RCC 7860 (cell line): ENCODE measurements at places on chromosomes 3 and 15.

DNA sequence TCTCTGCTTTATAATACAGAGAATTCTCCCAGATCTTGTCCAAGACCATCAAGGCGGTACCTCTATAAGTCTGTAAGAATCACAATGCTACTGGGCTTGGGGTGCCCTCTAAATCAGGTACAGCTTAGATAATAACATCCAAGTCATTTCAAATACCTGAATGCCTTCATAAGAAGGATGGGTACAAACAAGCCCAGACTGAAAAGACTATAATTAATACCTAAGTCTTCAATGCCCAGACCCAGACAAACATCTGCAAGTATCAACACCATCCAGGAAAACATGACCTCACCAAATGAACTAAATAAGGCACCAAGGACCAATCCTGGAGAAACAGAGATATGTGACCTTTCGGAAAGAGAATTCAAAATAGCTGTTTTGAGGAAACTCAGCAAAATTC lies 65.9 kb downstream of the ZMAT3 start:
- DNase-seq = no peak

GRCh38 chr15:81189583-81190283 lies 6.9 kb upstream of the IL16 start:
- no peak for DNase-seq

GRCh38 chr3:138065949-138066348 lies 49.5 kb downstream of the DZIP1L start:
- no peak for DNase-seq

DNA sequence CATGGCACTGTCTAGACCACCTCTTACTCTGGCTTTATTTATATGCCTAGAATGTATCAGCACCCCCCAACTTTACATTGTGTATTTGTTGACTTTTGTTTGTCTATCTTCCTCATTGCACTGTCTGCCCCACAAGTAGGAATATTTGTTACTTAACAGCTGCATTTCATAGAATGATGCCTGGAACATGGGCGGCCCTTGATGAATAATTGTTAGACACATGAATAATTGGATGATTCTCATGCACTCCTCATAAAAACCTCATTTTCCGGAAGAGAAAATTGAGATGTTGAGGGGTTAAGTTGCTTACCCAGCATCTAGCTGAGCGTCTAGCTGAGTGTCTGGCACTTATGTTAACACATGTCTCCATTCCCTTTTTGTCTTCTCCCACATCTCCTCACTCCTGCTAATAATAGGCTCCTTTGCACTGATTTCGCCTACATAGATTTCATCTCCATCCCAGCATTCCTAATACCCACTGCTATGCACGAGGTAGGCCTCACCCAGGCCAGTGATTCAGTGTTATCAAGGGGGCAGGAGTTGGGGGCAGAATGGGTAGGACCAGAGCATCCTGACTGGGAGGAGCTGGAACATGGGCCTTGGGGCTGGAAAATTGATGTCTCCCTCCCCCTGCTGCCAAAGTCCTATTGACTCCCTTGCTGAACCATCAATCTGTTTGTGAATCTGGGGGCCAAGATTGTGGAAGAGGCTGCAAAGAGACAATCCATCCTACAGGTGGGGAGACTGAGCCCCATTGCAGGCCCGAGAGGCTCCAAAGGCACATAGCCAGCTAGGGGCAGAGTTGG lies 7.8 kb upstream of the WNT7A start:
- DNase-seq = no peak

DNA sequence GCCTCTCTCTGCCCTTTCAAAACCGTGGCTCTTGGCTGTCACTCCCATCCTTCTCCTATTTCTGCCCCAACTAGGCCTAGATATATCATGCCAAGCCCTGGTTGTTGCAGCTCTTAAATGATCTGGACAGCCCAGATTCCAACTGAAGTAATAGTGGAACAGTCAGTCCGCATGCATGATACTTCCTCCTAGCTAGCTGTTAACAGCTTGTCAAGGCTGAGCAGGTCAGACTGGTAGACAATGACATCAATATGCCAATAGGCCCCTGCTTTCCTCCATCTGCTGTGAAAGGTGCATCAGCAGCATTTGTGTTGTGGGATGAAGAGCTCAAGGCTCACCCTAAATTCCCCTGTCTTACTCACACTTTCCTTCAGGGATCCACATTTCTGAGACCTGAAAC lies 527.7 kb upstream of the TGFBR2 start:
- no peak for DNase-seq

- DNase-seq = no peak
Observed at GRCh38 chr3:140117096-140117526, 182.1 kb downstream of the CLSTN2 start.

GRCh38 chr3:185103359-185104127 lies 49.3 kb downstream of the C3orf70 start:
- no peak for DNase-seq

- no peak for DNase-seq
Observed at GRCh38 chr15:39597751-39598185, 16.9 kb downstream of the THBS1 start.

DNA sequence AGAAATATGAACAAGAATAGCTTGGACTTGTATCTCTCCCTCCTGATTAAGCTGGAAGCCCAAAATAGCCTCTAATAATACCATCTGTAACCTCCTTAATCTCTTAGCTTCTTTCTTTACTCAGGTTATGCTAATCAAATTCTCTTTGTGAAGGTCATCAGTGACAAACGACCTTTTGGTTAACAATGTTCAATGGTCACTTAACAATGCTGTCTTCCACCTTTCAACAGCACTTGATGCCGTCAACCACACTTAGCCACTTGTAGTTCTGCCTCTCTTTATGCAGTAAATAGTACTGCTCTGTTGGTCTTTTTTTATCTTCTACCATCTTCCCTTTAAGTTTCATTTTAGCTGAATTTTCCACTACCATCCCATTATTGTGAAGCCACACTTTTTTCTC lies 476.6 kb upstream of the TGFBR2 start:
- no peak for DNase-seq

DNA sequence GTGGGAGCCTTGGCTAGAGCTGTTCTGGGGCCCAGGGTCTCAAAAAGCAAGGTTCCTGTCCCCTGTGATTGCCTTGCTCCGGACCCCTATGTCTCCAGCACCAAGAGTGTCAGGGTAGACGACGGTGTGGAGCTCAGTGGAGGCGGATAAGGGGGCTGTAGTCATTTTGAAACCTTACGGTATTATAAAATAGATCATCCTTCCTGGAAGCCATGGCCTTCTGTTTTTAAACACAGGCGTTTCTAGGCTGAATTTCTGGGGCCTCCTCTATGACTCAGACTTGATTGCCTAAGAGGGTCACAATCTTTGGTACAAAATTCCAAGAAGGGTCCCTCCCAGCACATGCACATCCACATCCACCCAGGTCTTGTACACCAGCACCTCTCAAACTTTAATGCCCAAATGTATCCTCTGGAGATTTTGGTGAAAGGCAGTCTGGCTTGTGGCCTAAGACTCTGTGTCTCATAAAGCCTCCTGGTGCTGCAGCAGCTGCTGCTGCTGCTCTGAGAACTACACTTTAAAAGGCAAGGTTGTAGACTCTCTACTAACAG lies 70.5 kb upstream of the XCR1 start:
- DNase-seq = no peak

- DNase-seq = no peak
Observed at GRCh38 chr15:69013726-69014406, 629 bp upstream of the NOX5 start.

DNA sequence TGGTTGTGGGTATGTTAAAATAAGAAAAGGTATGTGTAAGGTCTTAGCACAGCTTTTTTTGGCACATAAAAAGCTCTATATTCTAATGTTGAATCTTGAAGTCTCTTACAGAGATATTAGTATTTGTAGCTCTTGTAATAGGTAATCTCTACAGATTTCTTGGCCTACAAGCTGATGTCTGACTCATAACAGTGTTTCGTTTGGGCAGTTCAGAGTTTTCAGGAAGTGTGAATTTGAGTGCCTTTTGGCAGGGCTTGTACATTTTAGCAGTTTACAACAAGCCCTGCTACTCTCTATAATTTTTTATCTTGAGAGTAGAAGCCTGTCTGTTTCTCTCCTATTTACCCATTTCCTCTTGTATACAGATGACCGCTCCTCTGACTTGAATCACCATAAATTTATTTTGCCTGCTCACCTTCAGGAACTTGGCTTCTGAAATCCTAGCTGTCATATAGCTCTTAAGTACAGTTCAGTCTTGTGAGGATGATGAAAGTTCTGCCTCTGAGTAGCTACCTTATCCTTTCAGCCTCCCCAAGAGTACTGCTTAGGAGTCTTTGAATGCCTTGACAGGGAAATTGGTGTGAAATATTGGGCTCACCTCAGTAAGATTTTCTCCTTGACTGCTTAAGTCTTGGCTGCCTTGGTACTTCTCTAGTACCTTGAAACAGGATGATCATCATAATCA lies 419.9 kb upstream of the RARB start:
- no peak for DNase-seq

DNA sequence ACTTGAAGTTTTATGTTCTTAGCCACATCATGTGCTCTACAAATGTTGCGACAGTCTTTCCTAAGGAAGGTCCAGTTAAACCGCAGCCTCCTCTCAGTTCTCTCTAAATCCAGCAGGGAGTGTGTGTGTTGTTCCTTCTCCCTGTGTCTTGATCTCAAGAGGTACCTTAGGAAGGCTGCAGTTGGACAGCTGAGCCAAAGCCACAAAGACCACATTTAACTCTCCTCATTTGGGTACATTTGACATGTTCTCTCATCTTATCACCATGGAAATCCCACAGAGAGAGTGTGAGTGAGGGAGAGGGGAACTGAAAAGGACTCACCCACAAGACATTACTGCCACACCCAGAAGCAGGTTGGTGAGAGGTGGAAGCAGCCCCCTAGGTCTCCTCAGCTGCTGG lies 79.5 kb downstream of the CD200R1L start:
- no peak for DNase-seq

GRCh38 chr15:78913012-78913411 lies 31.8 kb downstream of the CTSH start:
- no peak for DNase-seq

DNA sequence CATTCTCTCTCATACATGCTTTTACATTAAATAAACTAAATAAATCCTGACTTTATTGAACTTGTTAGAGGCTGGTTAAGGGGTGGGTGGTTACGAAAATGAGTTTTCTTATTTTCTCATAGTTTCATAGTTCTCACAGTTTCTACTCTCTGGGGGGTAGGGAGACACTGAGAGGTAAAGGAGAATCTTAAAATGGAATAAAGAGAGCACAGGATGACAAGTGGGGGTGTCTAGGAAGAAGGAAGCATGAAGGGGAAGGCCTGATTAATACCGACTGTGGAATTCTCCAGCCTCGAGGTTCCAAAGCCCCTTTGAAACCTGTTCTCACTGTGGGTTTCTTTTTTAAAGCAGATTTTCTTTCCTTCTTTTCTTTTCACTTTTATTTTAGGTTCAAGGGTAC lies 66.4 kb upstream of the TRA2B start:
- DNase-seq = no peak

DNA sequence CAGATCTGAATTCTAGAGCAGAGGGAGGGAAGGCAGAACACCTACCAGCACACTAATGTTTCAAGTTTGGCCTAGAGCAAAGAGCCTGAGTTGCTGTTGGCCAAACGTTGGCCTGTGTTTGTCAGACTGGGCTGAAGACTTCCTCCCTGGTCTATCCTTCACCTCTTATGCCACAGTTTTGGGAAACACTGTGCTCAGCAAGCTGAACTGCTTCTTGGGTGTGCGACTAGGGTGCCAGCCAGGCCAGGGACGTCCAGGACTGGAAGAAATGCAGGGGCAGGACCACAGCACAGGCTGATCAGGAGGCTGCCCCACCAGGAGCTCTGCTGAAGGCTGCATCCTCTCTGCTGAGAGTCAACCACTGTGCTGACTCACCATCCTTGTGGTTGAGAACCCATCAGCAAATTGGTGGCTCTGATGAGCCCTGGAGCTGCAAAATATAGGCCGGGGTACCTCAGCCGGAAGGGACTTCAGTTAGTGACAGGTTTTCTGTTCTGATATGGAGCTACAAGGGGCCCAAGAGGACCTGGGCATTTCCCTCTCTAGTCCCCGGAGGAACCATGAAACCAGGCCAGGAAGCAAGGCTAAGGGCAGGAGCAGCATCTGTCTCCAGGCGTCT lies 131.6 kb upstream of the RASGRP1 start:
- peak; percentile 23 for DNase-seq

- no peak for DNase-seq
Observed at GRCh38 chr3:126493051-126493450, 17.4 kb upstream of the ZXDC start.

GRCh38 chr15:85274315-85275050 lies 105.9 kb upstream of the AKAP13 start:
- no peak for DNase-seq

- no peak for DNase-seq
Observed at GRCh38 chr3:41144631-41145030, 54.7 kb upstream of the CTNNB1 start.

DNA sequence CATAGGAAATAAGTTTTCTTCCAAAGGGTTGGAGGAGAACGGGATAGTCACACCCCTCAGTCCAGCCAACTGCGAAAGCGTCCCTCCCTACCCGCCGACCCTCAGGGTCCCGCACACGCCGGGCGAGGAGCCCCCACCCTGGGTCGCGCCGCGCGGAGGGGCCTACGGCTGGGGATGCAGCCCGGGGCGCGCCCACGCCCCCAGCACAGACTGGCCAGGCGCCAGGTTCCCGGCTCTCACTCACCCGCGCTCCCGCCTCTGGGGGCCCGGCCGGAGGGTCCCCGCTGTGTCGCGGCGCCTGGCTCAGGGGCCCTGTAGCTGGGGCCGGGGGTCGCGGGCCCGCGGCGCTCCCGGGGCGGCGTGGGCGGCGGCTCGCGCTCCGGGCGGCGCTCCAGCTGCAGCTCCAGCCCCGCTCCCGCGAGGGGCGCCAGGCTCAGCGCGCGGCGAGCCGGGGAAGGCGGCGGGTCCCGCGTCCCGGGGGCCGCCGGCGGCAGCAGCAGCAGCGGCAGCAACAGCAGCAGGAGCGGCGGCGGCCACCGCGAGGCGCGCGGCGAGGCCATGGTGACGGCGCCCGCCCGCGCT lies 375 bp downstream of the HEG1 start:
- no peak for DNase-seq

DNA sequence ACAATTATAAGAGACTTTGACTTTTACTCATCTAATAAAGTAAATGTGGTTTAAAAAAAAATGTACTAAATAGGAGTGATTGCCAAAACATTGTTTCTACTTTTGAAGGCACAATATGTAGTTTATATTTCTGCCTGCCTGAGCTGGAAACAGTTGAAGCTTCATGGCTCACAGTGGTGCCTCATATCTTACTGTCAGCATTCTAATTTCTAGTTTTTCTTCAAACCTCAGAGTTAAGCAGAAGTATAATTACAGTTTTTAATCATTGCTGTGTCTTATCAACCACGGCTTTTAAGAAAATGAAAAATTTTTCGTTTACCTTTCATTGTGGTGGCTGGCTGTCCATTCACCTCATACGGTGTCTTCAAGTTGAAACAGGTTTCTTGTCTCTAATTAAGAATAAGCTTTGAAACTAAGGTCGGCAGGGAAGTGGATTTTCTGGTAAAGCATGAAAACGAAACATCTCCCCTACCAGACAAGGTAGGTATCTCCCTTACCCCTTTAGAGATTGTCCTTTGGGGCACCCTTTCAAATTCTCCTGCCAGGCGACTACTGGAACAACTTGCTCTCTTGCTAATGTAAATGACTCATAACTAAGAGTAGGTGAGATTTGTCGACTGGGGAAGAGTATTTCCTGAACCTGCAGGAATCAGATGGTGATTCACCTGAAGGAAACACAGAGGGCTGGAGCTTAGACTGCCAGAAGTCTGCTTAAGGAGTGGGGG lies at the start of gene GPR87:
GPR87 (minus strand) TSS at position 554 of the 725 bp plus-strand sequence. CDS start 16,720 bp downstream, outside the sequence.
- peak; percentile 74 for DNase-seq
